ENCODE measurements at places on chromosomes 5 and 9.

- no peak for DNase-seq
Observed at GRCh38 chr5:53568871-53569270, 8.4 kb downstream of the NDUFS4 start.

- DNase-seq = no peak
Observed at GRCh38 chr5:121424976-121425375, 426.7 kb upstream of the FTMT start.

GRCh38 chr5:139266236-139266635 is 27.3 kb upstream of the MATR3 start:
- DNase-seq = no peak

DNA sequence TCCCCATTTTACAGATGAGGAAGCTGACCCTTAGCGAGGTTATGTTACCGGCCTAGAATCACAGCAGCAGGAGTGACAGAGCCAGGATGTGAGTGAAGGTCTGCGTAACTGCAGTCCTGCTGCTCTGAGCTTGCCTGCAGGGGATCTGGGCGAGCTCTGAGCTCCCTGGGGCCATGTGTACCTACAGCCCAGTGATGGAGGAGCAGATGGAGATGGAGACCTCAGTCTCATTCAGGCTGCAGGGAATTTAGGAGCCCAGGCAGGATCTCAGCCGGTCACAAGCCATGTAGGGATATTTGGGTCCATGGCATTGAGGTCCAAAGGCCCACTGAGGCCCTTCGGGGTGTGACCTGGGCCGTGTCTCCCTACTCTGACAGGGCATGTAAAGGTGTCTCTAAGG is 170.6 kb downstream of the CACNA1B start:
- no peak for DNase-seq

DNA sequence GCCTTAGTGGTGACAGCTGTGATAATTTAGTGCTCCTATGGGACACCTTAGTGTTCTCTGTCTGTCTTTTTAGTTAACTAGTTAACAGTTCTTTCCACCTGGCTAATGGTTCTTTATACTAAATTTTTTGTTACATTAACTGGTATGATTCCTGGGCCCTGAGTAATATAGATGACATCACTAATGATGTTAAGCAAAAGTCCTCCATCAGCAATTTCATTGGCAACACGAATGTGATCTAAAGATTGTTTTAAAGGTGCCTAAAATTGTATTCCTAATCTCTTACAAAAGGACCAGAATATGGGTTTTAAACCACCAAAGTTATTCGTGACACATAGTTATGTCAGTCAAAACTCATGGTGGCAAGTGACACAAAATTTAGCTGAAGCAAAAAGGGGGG is 235.3 kb downstream of the TENT4A start:
- no peak for DNase-seq

DNA sequence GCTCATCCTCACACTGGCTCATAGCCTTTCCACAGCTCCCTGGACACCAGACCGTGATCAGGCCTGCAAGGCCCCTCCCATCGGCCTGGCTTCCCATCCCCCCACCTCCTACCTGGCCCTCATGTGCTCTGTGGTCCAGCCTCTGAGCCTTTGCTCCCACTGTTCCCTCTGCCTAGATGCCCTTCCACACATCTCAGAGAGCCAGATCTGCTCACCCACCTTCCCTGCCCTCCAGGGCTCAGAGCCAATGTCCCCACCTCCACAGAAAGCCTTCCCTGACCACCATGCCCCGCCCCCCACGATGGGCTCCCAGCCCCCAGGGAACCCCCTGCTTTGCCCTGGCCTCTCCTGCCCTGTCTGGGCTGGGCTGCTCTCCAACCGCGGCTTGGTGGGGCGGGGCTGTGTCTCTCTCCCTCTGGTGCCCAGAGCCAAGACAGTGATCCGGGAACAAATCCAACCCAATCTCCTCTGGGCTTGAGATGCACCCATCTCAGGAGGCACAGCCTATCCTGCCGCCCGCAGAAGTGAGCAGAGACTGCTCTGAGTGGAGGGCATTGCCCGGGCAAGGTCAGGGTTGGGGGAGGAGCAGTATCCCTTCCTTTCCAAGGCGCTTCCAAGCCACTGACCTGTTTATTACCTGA is 1.6 kb downstream of the NINJ1 start:
- DNase-seq = no peak

- no peak for DNase-seq
Observed at GRCh38 chr9:137396227-137396626, 26.7 kb downstream of the EXD3 start.

GRCh38 chr9:71119746-71120145 is 1.7 kb downstream of the TRPM3 start:
- DNase-seq = no peak

DNA sequence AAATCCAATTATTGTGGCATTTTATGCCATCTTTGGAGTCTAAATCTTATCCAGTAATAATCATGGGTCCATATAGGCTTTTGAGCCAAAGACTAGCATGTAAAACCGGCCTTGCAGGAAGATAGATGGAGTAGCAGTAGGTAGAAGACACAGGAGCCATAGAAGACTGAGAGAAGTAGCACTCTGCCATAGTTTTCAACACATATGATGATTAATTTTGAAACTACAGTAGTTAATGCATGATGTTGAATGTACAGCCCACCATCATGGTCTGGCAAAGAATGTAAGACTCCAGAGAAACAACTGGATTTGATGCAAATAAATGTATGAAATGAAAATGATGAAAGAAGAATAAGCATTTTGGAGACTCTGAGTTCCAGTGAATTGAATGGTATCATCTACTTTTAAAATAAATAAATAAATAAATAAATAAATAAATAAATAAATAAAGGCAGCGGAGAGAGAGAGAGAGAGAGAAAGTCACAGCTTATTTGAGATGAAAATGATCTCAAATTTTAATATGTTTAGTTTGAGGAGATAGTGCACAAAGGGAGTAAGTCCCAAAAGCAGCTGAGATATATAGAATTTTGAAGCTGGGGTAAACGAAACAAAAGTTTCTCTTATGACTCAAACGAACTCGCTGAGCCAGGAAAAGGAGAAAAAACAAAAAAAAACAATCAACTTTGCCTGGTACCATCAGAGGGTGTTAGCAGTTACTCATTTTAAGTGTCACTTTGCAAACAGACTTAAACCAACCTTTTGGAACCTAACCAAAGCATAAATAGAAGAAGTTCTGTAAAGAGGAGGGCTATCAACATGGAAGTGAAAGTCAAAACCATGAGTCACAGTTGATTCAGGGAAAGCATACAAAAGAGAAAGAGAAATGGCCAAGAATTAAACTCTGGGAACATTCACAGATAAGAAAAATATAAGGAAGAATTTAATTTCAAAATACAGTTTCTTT is 388.7 kb downstream of the CETN3 start:
- DNase-seq = no peak

GRCh38 chr9:91100878-91101450 is 260.8 kb downstream of the AUH start:
- no peak for DNase-seq

DNA sequence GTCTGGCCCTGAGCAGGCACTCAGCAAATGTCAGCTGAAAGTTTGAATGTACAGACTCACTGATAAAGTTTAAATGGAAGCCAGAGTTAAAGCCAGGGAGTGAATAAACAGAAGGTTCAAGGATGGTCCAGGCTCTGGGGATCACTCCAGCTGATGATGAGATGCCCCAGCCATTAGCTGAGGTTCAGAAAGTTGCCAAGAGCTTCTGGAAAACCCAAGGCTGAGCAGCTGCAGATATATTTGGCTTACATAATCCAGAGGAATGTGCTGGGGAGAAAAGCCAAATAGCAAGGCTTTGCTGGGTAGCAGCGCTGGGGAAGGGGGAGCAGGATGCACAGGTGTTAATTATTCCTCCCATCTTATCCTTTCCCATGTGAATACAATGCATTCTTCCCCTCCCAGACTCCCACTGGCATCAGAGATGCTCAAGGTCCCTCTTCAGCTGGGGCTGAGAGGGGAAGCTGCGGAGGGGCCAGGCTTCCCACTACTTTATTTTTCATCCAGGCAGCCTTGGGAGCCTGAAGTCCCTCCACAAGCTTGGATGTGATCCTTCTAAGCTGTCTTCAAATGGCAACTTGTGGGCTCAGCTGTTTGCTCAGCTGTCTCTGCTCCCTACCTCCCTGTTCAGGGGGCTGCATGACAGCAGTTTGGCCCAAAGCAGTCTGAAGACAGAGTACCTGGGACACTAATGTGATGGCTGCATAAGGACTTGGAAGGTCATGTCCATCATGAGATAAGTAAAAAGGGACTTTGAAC is 341.2 kb downstream of the TRIM32 start:
- no peak for DNase-seq

- no peak for DNase-seq
Observed at GRCh38 chr5:149251546-149251945, 20.1 kb upstream of the AFAP1L1 start.

GRCh38 chr9:137141050-137141810 is 2.3 kb downstream of the GRIN1 start:
- DNase-seq = no peak

DNA sequence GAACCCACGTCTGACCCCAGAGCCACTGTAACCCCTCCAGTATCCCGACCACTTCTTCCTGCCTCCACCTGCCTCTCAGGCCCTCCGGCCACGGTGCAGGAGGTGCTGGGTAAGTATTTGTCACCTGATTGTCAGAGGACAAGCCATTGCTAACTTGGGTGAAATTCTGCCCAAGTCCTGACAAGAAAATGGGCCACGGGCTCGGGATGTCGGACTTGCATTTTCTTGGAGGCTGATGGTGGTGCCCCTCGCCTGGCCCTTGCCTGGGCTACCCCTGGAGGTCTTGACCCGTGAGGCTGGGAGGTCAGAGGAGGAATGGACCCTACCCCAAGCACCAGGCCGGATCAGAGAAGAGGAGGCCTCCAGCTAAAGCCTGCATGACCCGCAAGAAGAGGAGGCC is 149.7 kb upstream of the COL5A1 start:
- no peak for DNase-seq
